ENCODE measurements at places on chromosomes 7 and 10.

DNA sequence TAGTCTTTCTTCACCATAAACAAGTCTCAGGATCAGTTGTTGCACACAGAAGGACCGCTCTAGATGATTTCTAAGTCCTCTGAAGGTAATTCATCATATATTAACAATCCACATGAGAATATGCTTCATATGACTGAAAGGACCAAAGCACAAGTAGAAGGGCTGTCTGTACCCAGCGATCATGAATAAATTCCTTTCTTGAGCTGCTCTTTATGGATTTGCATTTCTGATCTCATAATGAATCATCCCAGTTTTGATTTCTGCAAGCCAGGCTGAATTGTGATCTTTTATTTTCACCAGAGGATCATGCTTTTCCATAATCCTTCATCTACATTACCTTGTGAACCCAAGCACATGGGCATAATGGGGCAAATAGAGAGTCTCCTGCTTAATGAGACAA, 675.6 kb downstream of the MAGI2 start:
- DNase-seq = no peak

DNA sequence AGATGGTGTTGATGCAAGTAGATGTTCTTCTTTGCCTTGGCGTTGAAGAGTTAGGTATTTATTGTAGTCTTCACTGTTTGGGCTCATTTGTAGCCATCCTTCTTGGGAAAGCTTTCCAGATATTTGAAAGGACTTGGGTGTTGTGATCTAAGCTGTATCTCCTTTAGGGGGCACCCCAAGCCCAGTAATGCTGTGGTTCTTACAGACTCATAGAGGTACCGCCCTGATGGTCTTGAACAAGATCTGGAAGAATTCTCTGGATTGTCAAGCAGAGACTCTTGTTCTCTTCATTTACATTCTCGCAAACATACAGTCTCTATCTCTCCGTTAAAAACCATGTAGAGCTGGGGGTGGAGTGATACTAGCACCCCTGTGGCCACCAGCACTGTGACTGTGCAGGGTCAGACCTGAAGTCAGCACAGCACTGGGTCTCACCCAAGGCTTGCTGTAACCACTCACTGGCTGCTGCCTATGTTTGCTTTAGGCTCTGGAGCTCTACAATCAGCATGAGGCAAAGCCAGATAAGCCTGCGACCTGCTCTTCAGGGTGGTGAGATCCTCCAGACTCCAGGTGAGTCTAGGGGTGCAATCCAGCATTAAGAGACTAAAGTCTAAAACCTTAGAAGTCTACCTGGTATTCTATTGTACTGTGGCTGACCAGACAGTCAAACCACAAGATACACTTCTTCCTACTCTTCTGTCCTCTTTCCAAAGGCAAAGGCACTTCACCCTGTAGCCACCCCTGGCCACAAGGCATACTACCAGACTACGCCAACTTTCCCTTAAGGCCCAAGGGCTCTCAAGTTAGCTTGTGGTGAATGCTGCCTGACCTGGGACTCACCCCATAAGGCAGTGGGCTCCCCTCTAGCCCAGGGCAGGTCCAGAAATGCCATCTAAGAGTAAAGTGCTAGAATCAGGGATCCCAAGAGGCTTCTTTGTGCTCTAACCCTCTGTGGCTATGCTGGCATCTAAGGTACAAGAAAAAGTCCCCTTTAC, 209.7 kb upstream of the TMEM196 start:
- DNase-seq = peak; percentile 90

GRCh38 chr10:88551246-88551645, 31.9 kb downstream of the RNLS start:
- DNase-seq = no peak

- no peak for DNase-seq
Observed at GRCh38 chr10:70137927-70138883, 5.6 kb upstream of the AIFM2 start.

DNA sequence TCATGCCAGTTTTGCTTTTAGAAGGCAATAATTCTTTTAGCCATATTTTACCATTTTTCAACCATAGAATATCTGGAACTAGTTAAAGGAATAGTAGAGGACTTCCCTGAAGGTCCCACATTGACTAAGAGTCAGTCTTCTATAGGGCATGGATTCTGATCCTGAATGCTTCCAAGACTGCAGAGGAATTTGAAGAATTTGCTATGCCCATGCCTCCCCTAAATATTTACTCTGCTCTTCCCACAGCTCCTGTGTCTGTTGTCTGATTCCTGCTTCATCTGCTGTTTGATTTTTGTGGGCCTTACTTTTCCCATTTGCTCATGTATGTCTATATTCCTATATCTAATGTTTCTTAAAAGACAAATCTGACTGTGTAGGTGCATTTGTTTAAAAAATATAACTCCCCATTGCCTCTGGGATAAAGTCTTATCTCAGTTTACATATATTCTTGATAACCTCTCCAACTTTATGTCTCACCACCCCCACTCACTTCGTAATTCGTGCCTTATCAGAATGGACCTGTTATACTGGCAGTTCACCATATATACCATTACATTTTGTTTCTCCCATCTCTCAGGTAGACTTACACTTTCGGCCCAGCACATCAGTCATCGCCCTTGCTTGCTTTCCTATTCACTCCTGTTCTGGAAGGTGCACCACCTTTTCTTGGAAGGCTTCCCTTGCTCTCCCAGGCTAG, 33.9 kb downstream of the LRRC4 start:
- peak; percentile 69 for DNase-seq

- no peak for DNase-seq
Observed at GRCh38 chr10:8403711-8404371, 349.4 kb downstream of the GATA3 start.

DNA sequence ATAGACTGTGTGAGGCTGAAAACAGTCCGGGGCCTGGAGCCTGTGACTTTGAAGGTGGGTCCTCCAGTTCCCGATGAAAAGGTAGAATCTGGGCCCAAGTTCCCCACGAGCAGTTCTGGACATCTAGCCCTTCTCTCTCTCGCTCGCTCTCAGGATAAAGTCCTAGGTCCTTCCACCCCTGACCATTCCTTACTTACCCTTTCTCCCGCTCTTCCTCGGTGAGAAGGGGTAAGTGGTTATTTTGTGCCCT, 713 bp downstream of the IMMP2L start:
- no peak for DNase-seq
